Heart left ventricle (tissue), 16 donors: ENCODE measurements at places on chromosomes 2 and 18. TPM values are rescaled to one million over a fixed set of nuclear protein-coding genes. Genes with fewer than 3 reads are reported as not detected.
A peak's percentile ranks its signal among the peaks of the same experiment; 100 is the strongest.

DNA sequence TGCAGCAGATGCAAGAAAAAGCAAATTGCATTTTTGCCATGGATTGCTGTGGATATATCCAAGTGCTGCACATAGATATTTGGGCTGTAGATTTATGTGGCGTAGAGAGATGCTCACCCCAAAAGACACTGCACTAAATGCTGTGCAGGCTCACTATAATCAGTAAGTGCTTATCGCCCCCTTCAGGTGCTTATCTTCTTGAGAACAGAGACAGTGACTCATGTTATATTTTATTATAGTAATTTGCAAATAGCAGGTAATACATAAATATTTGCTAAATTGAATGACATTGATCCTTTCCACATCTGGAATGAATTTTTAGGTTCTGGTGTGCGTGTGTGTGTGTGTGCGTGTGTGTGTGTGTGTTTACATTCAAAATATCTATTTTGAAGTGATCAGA is 36.8 kb upstream of the PLEKHM3 start:
- DNase-seq: no peak

DNA sequence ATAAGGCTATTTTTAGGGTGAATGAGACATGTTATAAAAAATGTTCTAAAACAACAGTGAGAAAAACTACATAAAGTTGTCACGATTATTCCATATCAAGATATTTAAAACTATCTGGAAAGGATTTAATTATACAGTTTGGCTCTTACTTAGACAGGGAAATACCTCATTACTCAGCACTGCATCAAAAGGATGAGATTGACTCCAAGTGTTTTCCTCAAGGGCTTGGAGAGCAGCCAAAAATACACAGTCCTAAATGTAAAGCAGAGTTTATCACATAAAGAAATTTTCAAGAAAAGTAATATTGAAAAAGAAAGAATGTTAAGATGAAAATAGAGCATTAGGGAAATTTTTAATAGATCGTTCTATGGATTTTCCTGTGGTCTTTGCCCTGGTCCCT is 285.5 kb upstream of the NETO1 start:
- no peak for DNase-seq

DNA sequence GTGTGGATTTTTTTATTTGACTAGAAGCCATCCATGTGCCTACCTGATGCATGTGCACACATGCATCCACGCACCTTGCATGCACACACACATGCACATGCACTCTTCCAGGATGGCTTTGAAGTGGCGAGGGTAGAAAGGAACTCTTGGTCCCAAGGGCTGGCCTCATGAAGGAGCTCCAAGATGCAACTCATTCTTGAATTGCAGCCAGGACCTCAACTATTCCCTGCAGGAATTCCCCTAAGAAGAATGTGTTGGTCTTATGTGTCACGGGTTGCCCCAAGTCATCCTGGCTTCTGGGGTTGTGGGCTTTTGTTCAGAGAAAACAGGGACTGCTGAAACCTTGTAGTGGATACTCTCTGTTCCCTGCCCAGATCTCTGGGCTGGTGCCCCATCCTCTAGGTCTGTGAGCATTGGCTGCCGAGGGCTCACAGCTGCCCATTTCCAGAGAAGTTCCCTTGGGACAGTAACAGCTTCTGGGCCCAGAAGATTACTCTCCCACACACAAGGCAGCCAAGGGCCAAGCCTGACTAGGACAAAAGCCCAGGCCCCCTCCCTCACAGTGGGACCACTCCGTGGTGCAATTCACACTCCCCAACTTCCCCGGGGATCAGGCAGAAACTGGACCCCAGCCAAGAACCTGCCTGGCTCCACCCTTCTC is 137.6 kb downstream of the COPS8 start:
- peak; percentile 61 for DNase-seq

- DNase-seq: peak; percentile 50
These were observed 52.8 kb upstream of the HAAO start for GRCh38 chr2:42844901-42845821.

DNA sequence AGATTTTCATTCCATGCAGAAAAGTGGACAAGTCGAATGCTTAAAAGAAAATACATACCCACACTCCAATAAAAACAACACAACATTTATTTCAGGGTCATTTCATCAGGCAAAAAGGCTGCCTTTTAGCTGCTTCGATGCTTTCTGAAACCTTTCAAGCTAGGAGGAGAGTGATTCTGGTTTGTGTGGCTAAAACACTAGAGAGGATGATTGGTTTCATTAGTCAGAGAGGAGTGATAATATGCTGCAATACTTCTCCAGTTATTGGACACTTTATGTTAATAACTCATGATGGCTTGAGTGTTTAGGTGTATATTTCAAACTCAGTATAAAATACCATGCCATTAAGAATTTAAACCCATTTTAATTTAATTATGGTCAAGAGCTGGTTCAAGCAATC is 614.0 kb downstream of the SLC4A3 start:
- DNase-seq: no peak

The NMUR1 gene
- total RNA-seq: not detected

The CDKL4 gene
- not detected for total RNA-seq
